Stimulated activated CD8-positive, alpha-beta memory T cell treated with anti-CD3 and anti-CD28 coated beads, Interleukin-7, amount 100 ng/mL, for 1 hour (primary cell): ENCODE measurements at places on chromosomes 1 and 21.

GRCh38 chr21:43598416-43599120 is 60.7 kb downstream of the HSF2BP start:
- no peak for DNase-seq

DNA sequence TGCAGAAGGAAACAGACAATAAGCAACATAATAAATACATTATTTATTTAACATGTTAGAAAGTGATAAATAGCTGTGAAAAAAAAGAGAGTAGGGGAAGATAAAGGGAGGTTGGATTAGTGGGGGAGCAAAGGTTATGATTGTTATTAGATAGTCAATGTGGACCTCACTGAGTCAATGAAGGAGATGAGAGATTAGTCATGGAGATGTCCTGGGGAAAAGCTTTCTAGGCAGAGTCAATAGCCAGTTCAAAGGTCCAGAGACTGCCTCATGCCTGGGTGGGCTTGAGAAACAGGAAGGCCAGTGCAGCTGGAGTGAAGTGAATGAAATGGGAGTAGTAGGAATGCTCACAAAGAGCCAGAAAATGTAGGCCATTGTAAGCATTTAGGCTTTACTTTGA is 187.1 kb upstream of the CACYBP start:
- DNase-seq: no peak

GRCh38 chr1:226985239-226985838 is 45.2 kb downstream of the COQ8A start:
- no peak for DNase-seq

- no peak for DNase-seq
Observed at GRCh38 chr1:167704715-167705114, 17.1 kb upstream of the MPZL1 start.

DNA sequence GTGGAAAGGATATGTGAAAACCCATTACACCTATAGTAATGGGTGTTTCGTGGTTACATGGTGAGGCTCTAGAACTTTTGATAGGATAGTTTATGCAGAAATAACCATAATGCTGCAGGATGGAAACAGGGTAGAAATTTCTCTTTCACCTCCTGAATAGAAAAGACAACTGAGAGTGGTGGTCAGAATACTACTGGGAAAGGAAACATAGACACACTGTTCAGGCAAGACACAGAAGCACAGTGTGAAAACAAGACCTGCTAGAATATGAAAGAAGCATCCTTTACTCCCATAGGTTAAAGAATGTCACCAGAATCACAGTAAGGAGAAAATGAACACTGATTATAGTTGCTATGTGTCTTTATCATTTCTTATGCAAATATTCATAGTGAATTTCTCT is 496.6 kb downstream of the DPYD start:
- DNase-seq: no peak

DNA sequence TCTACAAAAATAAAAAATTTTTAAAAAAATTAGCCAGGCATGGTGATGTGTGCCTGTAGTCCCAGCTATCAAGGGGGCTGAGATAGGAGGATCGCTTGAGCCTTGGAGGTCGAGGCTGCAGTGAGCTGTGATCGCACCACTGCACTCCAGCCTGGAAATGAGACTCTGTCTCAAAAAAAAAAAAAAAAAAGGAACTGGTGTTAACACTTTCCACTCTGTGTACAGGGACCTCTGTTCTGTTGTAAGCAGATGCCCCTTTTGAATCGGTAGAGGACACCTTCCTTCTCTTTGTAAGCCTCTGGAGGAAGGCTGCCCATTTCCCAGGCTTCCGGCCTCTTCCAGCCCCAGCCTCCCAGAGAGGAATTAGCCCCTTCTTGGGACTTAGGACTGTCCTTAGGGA is 7.3 kb upstream of the C1orf210 start:
- no peak for DNase-seq

DNA sequence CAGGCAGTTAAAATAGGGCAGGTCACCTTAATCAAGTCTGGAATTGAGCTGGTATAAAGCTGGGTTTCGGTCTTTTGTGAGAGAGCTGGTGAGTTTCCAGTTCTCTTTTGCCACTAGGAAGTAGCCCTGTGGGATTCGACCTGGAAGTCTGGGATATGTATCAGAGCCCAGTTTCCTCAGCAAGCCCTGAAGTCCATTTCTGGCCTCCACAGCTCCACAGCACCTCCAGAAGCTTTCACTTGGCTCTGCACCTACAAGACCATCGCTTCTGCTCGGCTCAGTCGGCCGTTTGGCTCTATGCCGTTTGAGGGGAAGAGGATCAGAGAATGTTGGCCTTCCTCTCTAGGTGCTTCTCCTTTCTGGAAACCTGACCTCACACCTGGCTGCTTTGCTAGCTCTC is 148.0 kb downstream of the GALNT2 start:
- no peak for DNase-seq
